ENCODE measurements at places on chromosomes 1 and 21. TPM values are rescaled to one million over a fixed set of nuclear protein-coding genes. Genes with fewer than 3 reads are reported as not detected.

DNA sequence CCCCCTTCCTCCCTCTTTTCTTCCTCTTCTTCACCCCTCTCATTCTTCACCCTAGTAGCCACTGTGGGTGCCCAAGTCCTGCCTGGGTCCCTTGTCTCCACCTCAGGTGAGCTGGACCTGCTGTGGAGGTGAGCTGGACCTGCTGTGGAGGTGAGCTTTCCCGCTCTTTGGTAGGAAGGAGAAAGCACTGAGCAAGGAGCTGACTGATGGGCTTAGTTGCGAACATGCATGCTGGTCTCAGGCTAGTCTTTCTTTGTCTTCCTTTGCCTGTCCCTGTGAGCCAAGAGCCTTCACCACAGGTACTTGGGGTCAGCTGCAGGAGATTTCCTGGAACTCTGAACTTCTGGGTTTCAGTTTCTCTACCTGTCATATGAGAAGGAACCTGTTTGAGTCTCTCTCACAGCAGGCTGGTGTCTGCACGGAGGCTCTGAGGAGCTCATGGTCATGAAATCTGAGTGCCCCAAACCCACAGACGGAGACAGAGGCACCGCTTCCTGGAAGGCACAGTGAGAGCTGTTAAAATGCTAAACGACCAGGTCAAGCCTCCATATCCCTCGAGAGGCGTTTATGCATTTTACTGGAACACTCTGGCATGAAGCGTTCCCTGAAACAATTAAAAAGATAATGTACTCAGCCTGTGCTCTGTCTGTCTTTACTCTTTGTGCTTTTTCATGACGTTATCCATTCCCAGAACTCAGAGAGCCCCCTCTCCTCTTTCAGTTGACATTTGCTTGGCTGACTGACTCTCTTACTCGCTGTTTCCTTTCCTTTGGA is 69.5 kb downstream of the RHOU start:
- no peak overlapping the region for H3K4me3 ChIP-seq
- H3K4me1 ChIP-seq: peaks cover 39% of the 10 kb centered on the region
- DNase-seq: no peak
- no peaks in the 10 kb centered on the region for H3K27me3 ChIP-seq
- H3K27ac ChIP-seq: peak overlapping the region; percentile 33

GRCh38 chr21:21184771-21185528 is 186.7 kb downstream of the NCAM2 start:
- no peak for DNase-seq
- no peak overlapping the region for H3K4me3 ChIP-seq
- no peaks in the 10 kb centered on the region for H3K4me1 ChIP-seq
- no peak overlapping the region for H3K27ac ChIP-seq
- H3K27me3 ChIP-seq: no peaks in the 10 kb centered on the region
- H3K36me3 ChIP-seq: no peaks in the 10 kb centered on the region

DNA sequence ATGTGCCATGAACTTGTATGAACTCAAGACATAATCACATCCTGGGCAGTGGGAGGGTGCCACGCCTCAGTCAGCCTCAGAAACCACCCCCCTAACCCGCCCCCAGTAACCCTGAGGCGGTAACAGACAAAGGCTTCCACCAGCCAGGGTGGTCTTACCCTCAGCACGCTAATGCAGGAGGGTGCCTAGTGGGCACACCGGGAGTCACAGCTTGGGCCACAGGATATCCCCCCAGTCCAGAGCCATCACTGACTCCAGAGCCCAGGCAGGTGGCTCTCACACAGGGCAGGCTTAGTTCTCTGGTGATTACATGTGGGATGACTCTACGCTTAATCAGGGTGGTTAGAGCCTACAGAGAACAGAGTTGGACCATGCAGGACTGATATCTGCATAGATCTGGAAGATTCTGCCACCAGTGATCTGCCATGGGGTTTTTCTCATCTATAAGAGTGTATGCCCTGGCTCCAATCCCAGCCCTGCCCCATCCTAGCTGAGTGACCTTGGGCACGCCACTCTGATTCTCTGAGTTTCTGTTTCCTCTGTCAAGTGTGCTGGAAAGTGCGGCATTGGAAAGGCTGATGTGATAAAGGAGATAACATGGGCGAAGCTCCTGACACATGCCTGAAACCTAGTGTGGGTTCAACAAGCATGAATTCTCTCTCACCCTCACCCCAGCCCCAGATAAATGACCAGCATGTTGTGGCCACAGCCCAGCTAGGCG is 27.3 kb downstream of the OPTC start:
- H3K27me3 ChIP-seq: no peaks in the 10 kb centered on the region
- H3K27ac ChIP-seq: no peak overlapping the region
- no peak for DNase-seq

DNA sequence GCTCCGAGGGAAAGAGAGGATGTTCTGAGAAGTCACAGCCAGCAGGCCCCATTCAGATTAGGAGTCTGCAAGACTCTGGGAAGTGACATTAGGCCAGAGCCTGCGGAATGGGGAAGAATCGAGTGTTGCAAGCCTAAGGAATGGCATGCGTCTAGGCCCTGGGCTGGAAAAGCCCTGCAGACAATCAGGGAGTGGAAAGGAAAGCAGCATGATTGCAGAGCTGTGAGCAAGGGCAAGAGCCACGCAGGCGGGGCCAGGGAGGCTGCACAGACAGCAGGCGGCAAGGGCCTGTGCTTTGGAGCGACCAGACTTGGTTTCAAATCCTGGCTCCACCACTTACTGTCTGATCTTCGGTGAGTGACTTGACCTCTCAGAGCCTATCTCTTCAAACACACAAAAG is 118.2 kb downstream of the RRAGC start:
- no peak for DNase-seq
- no peaks in the 10 kb centered on the region for H3K27me3 ChIP-seq
- H3K4me3 ChIP-seq: no peak overlapping the region
- H3K4me1 ChIP-seq: no peaks in the 10 kb centered on the region
- H3K36me3 ChIP-seq: no peaks in the 10 kb centered on the region

DNA sequence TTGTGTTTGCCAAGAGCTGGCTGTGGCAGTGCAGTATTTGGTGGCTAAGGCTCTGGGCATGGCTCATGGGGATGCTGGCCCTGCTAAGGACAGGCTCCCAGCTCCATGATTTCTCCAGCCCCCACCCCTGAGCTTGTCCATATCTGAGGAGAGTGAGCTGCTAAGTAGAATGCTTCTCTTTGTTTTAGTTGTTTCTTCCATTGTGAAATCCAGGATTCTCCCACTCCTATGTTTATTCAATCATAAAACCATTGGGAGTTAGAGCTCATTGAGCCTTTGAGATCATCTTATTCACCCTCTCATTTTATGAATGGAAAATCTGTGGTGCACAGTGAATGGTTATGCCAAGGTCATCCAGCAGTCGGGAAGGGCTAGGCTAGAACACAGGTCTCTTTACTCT is 188.8 kb downstream of the TNR start:
- no peak for DNase-seq
- no peaks in the 10 kb centered on the region for H3K4me1 ChIP-seq
- no peaks in the 10 kb centered on the region for H3K36me3 ChIP-seq
- no peak overlapping the region for H3K27ac ChIP-seq

FCER1A gene
- polyA plus RNA-seq: 3.3 TPM
